A549 treated with ZK216348 at 1 μM for 4 hours (cell line): ENCODE measurements at places on chromosomes 7 and 10. TPM values are rescaled to one million over a fixed set of nuclear protein-coding genes. Genes with fewer than 3 reads are reported as not detected.

Gene KCNMA1
- total RNA-seq: 38.7 to 80.9 TPM (median 73.7 TPM) in 5 replicates

Gene C10orf53
- total RNA-seq: not detected in 5 replicates

Gene VWA2
- total RNA-seq: not detected in 5 replicates

Gene CALCR
- total RNA-seq: not detected in 5 replicates

Gene ABCC2
- 144 to 173 TPM (median 148 TPM) in 5 replicates for total RNA-seq

Gene MLXIPL
- 0.38 to 1.5 TPM (median 0.91 TPM) in 5 replicates for total RNA-seq

Gene TMEM140
- total RNA-seq: 0.84 to 1.4 TPM (median 0.97 TPM) in 5 replicates

Gene PON3
- 33.5 to 45.3 TPM (median 34.6 TPM) in 5 replicates for total RNA-seq

Gene FXYD4
- total RNA-seq: not detected in 5 replicates

Gene PHYHIPL
- 0.13 to 0.44 TPM (median 0.20 TPM) in 5 replicates for total RNA-seq

Gene HSPA12A
- total RNA-seq: 9.5 to 13.3 TPM (median 11.5 TPM) in 5 replicates

Gene PNLIP
- not detected in 5 replicates for total RNA-seq

Gene PTER
- total RNA-seq: 10.5 to 18.9 TPM (median 15.3 TPM) in 5 replicates

Gene DNAJC12
- 49.3 to 85.7 TPM (median 60.1 TPM) in 5 replicates for total RNA-seq

Gene TFR2
- 1.6 to 3.1 TPM (median 2.5 TPM) in 5 replicates for total RNA-seq

Gene MEOX2
- not detected in 5 replicates for total RNA-seq

Gene RAMP3
- not detected in 5 replicates for total RNA-seq
